CD4-positive, alpha-beta T cell treated with Interleukin-15 for 1 hour (primary cell): ENCODE measurements at places on chromosomes 2 and 18.

- no peak for DNase-seq
These were observed 227.9 kb downstream of the PRKCE start for GRCh38 chr2:45879406-45879805.

DNA sequence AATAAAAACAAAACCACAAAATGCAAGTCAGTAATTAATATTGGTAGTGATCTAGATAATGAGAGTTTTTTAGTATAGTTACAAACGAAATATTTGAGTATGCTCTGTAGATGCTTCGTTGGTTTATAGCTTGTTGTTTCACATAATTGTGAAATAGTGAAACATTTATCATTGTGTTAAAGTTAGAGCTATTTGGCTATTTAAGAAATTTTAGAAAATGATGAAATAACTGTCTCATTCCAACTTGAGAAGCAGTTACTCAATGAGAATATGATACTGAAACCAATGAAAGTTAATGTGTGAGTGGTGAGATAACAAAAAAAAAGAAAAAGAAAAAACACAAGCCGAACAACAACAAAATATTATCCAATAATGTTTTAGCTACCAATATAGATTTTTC is 475.6 kb upstream of the ZEB2 start:
- DNase-seq: no peak

GRCh38 chr2:230124235-230124634 is 55.5 kb upstream of the SLC16A14 start:
- DNase-seq: no peak

- no peak for DNase-seq
These were observed 28.0 kb upstream of the DDX18 start for GRCh38 chr2:117786520-117786919.

GRCh38 chr2:64205415-64205814 is 61.2 kb upstream of the PELI1 start:
- DNase-seq: no peak

DNA sequence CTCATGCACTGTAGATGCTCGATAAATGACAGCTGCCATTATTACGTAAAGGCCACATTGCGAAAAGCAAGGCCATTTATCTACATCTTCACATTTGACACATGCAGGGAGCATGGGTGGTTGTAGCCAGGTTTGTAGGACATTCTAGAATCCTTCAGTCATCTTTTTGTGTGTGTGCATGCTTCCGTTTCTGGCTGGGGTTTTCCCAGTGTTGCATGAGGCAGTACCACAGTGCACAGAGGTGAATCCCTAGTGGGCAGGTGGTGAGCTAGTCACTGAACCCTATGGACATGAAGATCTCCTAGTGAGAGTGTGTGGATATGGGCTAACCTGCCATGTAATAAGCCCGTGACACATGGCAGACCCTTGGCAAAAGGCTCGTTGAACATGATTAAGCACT is 151.8 kb upstream of the SLC14A2 start:
- DNase-seq: no peak

DNA sequence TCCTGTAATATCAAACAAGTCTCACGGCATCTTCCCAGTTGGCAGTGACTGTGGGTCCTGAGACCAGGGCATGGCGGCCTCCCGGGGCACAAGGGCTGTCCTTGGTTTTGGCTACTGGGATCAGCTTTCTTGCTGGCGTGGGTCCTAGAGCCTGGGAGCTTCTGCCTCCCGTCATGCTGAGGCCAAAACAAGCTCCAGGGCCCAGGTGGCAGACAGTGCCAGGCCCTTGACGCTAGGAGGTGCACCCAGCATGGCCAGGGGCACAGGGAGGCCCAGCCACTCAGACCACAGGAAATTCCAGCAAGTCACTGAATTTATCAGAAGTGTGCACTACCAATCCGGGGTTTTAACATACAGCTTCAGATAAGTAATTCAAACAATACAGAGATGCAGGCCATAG is 184.7 kb downstream of the EIPR1 start:
- DNase-seq: no peak

DNA sequence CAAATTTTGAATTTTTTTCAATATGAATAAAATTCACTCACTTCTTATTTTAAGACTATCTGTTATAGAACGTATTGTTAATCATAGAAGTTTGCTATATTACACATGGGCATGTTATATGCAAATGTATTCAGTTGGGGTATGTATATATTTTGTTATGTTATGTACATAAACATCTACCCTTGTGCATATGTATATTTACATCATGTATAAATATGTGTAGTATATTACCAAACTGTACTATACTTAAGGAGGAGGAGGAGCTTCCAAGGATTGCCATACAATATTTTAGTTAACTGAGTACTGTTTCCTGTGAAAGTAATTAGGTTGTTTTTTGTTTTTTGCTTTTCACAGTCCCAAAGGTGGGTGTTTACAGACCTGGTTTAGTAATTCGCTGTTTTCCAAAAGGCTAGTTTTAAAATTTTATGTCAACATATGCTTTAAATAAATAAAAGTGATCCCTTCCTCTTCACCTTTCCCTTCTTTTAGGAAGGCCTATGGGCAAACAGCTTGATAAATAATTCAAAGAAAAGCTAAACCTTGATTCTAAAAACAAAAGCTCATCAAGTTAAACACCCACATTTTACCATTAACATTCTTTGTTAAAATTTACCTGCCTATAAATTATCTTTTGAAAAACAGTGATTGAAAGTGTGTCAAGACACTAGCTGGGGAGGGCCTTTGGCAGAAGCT is 12.9 kb upstream of the POU3F3 start:
- no peak for DNase-seq

DNA sequence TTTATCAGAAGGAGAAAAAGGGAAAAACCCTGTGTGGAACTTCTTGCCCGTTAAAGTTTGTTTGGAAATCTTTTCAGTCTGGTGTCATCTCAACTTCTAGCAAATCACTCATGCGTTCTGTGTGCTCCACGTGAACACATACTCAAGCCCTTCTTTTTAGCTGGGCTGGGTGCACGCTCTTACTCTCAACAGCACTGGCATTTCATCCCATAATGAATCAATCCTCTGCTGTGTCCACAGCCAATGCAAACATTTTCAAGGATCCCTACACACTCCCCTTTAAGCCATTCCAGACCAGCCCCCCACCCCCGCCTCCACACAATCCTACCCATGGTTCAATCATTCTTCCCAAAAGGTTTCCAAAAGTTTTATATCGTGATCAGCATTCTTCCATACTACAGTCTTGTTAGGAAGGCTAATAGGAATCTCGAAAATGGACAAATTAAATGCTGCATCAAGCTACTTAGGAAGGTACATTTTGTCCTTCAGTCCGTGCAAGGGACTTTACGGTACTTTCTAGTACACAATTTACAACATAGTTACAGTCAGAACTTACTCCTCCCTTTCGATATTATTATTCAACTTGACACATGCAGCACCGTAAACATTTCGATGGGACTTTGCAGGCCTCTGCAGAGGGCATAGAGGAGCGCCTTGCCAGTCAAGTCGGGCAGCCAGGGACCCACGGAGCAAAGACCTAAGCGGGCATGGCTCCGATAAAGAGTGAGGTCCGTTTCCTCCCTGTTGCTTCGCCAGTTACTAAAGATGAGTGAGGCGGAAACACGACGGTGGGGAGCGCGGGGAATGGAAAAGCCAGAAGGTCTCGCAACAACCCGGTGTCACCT is 1.4 kb downstream of the PTGR3 start:
- DNase-seq: no peak

GRCh38 chr2:170222298-170222697 is 44.4 kb downstream of the MYO3B start:
- DNase-seq: no peak

- DNase-seq: no peak
These were observed 61.4 kb downstream of the LRATD1 start for GRCh38 chr2:14693874-14694273.

DNA sequence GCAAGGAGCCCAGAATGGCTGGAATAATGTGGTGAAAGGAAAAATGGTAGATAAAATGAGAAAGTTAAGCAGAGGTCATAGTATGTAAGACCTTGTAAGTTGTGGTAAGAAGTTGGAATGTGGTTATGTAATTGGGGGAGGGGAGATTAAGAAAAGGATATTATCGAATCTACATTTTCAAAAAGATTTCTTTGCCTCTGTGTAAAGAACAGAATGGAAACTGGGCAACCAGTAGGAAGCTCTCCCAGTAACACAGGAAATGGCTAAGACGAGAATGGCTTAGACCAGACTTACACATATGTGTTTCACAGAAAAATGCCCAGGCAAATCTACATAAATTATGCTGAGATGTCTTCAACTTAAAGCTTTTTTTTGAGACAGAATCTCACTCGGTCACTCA is 13.2 kb downstream of the MEMO1 start:
- DNase-seq: no peak

DNA sequence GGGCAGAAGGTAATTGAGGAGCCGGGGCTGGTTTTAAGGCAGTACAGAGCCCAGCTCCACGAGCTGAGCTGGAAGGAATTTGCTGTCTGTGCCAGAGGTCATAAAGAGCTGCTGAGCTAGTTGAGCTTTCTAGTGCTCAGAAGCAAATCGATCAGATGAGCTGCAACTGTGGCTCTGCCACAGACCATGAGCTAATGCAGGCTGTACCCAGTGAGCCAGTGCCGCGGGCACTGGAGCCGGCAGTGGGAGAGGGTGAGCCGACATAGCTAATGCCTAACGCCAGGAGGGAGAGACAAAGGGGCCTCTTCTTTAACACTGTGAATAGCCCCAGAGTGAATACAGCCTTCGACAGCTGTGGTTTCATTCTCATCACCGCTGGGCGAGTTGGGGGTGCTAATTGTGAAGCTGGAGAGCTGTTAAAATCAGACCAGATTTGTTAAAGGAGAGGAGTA is 410.1 kb upstream of the TCF4 start:
- DNase-seq: no peak

- DNase-seq: no peak
These were observed 71.8 kb downstream of the TGOLN2 start for GRCh38 chr2:85255813-85256594.

GRCh38 chr2:159136391-159136790 is 150.1 kb downstream of the WDSUB1 start:
- DNase-seq: no peak

DNA sequence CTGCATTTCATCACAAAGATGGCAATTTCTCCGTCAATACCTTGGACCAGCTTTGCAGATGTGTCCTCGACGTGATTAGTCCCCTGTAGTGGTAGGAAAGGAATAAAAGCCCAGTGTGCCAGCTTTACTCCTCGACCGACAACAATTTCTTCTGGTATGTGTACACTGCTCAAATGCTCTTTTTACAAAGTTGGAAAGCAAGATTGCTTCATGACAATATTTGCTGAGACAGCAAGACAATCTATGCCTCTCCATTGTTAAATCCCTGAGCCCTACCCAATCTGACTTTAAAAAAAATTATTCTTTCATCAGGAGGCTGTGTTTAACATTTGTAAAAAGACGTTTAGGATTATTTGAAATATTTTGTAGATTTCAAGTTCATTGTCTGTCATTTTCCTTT is 27.6 kb upstream of the ZEB2 start:
- DNase-seq: no peak

DNA sequence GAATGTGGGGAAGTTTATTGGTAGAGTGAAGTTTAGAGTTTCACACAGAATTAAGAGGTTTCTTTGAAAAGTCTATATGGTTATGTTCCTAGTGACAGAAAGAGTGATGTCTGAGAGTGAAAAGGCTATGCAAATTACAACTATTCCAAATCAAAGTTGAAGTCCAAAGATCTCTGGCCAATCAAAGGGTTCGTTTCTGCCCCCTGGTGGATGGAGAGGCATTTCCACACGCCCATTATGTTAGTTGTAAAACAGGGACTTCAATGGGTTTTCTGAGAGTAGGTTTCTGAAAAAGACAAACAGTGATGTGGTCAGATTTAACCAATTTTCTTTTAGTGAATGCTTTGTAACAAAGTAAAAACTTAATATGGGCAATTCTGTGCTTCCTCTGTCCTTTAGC is 441.5 kb upstream of the POU3F3 start:
- DNase-seq: no peak

GRCh38 chr18:44682871-44683221 is 2.2 kb downstream of the SETBP1 start:
- no peak for DNase-seq

DNA sequence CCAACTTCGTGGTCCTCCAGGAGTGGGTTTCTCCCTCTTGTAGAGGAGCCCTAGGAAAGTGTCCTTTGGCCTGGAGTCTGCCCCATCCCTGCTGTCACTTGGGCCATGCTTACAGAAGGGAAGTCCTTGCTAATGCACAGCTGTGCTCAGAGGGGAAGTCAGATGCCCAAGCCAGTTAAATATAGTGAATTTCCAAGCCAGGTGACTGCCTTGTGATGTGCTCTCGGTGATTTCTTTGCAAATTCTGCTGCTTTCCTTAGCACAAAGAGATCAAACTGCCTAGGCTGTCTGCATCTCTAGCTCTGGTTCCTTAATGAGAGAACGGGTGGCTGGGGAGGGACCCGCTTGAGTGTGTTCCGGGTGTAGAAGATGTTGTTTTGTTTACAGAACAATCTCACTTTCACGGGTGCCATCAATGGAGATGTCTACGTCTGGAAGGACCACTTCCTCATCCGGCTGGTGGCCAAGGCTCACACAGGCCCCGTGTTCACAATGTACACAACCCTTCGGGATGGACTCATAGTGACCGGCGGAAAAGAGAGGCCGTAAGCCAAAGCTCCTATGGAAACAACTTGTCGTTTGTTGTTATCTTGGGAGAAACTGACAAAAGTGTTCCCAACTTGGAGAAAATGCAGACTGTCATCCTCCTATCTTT is 91.4 kb downstream of the RTN4 start:
- no peak for DNase-seq

DNA sequence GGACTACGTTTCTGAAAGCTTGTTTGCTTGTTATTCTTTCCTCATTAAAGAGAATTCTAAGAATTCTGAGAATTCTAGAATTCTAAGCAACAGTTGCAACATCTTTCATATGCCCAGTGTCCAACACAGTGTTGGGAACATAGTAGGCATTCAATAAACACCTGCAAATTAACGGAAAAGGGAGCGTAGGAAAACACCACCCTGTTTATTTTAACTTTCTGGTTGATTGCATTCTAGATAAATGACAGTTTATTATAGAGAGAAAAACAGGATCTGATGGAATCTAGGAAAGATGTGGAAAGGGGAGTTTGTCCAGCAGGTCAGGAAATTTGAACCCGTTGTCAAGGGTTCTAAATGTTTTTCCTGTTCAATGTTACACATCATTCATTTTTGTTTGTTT is 24.2 kb upstream of the EFEMP1 start:
- DNase-seq: no peak

DNA sequence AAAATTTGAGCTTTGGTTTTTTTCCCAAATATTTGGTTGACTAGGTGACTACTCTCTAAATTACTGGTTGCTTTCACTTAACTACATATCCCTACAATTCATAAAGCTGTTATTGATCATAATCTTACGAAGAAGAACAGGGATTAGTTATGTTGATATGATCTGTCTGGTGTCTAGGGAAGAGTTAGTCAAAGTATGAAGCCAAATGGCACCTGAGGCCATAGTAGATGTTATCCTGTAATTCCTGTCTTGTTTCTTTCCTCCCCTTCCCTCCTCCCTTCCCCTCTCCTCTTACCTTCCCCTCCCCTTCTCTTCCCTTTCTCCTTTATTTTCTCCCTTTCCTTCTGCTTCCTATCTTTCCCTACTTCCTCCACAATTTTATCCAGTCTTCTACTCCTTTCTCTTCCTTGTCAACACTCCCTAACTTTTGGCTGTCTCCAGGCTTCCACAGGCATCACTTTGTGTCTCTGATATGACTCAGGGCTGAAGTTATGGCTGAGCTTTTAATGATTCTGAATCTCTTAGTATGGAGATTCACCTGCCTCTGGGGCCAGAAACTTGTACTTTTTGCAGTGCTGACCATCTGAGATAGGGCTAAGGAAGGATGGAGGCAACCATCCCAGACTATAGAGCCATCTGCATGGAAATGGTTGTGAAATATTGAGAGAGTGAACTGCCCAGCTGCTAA is 149.9 kb upstream of the TCF4 start:
- no peak for DNase-seq

- DNase-seq: no peak
These were observed 181.5 kb downstream of the TCF4 start for GRCh38 chr18:55406451-55406991.
